ENCODE measurements at places on chromosomes 4 and X.

GRCh38 chr4:156971676-156972378 is at the start of gene PDGFC:
PDGFC (minus strand) TSS chr4:156971799; CDS start chr4:156970903, 896 bp downstream.
- no peak for DNase-seq

DNA sequence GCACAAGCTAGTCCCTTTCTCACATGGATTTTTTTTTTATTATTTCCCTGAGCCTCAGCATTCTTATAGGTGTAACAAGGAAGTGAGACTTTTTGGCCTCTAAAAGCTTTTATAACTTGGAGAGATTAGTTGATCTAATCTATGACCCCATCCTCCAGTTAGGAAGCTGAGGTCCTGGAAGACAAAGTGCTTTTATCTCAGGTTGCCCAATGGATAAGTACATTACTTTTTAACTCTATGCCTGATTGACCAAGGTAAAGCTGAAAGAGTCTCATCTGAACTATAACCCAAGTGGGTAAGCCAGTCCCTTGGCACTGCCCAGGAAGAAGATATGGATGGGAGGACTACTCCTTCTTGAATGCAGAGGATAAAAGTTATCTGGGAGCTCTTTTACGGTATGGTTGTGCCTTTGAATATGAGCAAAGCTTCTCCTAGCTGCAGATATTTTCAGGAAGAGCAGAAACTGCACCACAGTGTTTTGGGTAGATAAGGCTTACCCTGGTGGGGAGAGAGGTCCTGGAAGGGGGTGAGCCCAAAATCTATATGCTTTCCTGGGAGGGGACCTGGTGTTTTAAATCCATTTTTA is 40.2 kb downstream of the VSIG4 start:
- no peak for DNase-seq

- no peak for DNase-seq
Observed at GRCh38 chr4:99151995-99152394, 7.9 kb upstream of the ADH4 start.

DNA sequence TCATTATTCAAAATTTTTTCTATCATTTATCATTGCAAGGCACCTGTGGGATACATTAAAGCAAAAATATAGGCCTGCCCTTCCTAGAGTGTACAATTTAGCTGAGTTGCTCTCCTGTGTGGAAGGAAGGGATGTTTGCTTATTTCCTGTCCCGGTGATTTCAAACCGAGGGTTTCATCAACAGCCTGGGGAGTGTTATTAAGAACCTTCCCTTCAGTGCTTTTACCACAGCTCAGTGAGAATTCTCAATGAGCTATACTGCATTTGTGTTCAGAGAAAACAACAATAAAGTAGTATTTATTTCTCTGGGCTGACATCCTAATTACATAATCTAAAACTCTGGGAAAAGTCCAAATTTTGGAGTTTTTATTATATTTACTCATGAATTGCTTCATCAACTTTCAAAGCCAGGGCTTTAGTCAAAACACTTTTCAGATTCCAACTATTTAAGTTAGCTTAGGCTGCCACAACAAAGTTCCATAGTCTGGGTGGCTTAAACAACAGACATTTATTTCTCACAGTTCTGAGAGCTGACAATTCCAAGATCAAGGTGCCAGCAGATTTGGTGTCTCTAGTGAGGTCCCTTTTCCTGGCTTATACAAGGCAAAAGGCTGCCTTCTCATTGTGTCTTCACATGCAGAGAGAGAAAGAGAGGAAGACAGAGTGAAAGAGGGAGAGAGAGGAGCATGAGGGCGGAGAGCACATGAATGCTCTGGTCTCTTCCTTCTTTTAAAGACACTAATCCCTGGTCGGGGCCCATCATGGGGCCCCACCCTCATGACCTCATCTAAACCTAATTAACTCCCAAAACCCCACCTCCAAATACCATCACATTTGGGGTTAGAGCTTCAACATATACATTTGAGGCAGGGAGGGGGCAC is 62.6 kb downstream of the MMRN1 start:
- DNase-seq: no peak

DNA sequence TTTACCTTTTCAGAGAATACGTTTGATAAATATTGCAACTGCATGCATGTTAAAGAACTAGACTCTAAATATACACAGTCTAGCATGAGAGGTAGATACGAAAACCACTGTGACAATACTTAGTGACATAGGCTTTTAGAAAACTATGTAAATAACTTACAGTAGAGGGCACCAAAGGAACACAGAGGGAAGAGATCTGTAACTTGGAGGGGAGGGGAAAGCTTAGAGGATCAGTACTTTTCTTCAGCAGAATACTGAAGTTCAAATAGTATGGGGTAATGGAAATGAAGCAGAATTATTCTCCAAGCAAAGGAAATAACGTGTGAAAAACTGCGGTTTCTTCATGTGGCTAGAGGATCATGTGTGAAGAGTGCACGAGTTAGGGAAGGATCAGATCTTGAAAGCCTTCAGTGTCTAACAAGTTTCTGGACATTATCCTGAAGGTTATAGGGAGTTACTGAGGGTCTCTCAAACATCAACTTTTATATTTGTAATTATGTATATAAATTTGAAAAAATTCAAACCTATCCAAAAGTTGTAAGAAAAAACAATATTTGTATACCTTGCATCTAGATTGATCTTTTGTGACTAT is 264.3 kb downstream of the NPFFR2 start:
- no peak for DNase-seq

DNA sequence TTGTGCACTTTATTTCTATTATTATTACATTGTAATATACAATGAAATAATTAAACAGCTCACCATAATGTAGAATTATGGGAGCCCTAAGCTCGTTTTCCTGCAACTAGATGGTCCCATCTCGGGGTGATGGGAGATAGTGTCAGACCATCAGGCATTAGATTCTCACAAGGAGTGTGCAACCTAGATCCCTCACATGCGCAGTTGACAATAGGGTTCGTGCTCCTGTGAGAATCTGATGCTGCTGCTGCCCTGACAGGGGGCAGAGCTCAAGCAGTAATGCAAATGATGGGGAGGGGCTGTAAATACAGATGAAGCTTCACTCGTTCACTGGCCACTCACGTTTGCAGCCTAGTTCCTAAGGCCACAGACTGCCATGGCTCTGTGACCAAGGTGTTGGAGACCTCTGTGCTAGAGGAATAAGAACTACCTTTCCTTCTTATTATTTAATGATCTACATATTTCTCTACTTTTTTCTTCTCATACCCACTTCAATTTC is 492.9 kb upstream of the INTU start:
- no peak for DNase-seq

- no peak for DNase-seq
Observed at GRCh38 chr4:119735165-119735651, 106.6 kb upstream of the PDE5A start.

- peak; percentile 74 for DNase-seq
Observed at GRCh38 chrX:153900831-153901752, 3.4 kb upstream of the AVPR2 start.

DNA sequence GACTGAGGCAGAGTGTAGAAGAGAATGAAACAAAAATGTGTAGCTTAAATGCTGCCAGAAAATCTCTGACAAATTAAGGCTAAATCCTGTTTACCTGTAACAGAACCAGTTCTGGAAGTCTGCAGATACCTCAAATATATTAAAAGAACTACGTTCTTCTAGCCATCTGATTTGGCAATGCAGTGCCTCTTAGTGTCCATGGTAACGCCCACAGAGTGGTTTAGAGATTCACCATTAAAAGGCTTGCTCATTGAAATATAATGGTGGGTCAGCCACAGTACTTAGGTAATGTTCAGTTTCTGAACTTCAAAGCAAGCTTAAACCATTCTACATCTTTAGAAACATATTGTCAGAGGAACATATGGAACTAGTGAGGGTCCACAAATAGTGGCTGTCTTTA is 23.2 kb upstream of the LUZP4 start:
- no peak for DNase-seq

DNA sequence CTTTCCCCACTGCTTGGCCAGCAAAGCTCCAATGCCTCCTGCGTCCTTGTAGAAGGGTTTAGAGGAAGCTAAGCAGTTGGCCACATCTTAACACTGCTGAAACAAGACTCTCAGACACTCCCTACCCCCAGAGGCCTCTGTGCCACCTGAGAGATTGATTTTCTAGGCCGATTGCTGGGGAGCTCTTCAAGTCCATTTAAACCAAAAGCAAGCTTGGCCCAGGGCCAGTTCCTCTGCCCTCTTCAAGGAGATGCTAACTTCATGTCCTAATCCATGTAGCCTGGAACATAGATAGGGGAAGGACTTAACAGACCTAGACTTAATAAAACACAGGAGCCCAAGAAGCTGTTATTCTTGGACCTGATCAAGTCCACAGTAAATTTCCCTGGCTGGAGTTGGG is 27.2 kb upstream of the FMR1NB start:
- DNase-seq: no peak

DNA sequence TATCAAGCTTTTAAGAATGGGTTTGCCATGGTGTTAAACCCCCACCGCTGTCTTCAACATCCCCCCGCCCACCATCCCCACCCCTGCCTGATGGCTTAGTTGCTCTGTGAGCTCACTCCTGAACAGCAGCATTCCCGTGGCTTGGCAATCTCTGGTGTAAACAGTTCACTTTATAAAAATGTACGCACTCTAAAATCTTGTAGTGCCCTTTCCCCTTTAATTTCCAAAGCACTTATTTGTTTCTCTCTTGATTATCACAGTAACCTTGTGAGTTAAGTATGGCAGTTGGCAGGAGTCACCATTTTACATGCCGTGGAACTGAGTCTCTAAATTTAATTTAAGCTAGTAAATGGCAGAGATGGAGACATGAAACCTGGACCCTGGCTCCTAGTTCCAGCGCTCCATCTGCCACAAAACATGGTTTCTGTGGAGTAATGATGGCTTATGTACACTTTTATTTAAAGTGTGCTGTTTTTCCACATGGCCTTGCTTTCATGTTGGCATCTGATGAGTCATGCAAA is 123.1 kb downstream of the AFF1 start:
- no peak for DNase-seq

DNA sequence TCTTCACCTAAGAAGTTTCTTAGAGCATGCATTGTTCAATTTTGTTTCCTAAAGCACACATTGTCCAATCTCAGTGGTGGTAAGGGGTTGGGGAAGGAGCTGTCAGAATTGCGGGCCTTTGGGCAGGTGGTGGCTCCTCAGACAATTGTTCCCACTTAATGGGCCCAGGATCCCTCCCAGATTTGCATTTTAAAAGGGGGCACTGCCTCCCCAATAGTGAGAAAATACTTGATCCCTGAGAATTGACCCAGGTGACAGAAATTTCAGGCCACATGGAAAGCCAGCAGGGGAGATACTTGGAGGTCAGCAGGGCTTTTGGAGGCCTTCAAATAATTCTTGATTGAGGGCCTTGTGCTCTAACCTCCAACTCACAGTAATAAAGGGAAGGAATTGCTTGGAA is 217.1 kb downstream of the ZNF674 start:
- DNase-seq: no peak

- no peak for DNase-seq
Observed at GRCh38 chrX:29487714-29488113, 727.6 kb upstream of the MAGEB2 start.

DNA sequence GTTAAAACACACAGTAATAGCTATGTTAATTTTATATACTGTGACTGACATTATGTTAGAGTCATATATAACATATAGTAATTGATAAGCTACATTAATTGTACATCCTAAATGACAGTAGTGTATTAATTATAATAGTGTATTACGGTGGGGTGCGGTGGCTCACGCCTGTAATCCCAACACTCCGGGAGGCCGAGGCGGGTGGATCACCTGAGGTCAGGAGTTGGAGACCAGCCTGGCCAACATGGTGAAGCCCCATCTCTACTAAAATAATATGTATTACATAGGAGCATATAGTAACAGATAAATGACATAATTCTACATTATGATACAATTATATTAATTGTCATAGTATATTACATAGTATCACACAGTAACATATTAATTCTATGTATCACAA is 12.2 kb downstream of the ASMTL start:
- DNase-seq: no peak

DNA sequence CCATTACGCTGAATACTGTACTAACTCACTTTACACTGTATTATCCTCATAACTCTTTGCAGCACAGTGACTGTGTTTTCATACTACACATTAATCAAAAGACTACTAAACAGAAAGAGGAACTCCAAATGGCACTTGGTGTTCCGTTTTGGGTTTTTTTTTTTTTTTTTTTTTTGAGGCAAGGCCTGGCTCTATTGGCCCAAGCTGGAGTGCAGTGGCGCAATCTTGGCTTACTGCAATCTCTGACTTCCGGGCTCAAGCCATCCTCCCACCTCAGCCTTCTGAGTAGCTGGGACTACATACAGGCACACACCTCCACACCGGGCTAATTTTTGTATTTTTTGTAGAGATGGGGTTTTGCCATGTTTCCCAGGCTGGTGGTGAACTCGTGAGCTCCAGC is 10.7 kb downstream of the KLHL8 start:
- no peak for DNase-seq

- DNase-seq: no peak
Observed at GRCh38 chrX:39688576-39689375, 409.0 kb downstream of the BCOR start.

DNA sequence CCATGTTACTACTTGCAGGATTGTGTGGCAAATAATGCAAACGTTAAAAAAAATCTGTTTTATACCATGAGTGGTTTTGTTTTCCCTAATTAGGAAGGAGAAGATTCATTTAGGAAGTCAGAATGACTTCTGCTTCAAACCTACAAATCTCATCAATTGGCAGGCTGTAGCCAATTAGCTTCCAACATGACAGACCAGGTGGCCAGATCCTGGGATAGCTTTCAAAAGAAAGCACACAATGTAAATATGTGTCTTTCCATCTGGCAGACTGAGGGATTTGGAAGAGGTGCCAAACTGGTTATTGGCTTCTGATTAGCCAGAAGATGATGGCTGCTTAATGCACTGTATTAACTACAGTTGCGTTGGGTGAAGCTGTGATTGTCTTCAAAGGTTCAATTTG is 432.8 kb downstream of the ANKRD50 start:
- DNase-seq: no peak

- peak; percentile 23 for DNase-seq
Observed at GRCh38 chr4:116358633-116359222, 726.6 kb downstream of the TRAM1L1 start.

- no peak for DNase-seq
Observed at GRCh38 chrX:13536551-13536950, 32.9 kb upstream of the EGFL6 start.

- peak; percentile 37 for DNase-seq
Observed at GRCh38 chrX:150575419-150575814, 7.0 kb downstream of the MTM1 start.

DNA sequence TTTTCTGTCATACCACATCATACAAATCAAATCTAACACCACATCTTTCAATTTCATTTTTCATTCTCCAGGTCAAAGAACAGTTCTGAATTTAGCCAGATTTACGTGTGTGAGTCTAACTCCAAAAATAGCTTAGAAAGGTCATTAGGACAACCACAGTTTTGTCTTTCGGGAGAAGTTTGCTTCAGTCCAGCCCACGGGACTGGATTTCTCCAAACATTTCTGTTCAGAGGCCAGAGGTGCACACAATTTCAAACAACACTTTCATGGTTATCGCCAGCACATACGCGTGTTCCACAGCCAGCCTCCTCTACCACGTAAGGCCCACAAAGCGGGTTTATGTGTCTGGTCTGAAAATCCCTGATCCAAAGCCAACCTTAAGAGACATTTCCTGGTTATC is 65.9 kb downstream of the VEGFC start:
- no peak for DNase-seq

- no peak for DNase-seq
Observed at GRCh38 chrX:110944311-110944750, 148.7 kb upstream of the CHRDL1 start.

GRCh38 chr4:104766676-104767075 is 272.0 kb upstream of the CXXC4 start:
- DNase-seq: no peak

All from kidney epithelial cell (primary cell).